Dermis blood vessel endothelial cell (primary cell): ENCODE measurements at places on chromosomes 11 and 22. TPM values are rescaled to one million over a fixed set of nuclear protein-coding genes. Genes with fewer than 3 reads are reported as not detected.

- no peak for DNase-seq
Measured at GRCh38 chr11:103803062-103803461, 233.4 kb upstream of the DDI1 start.

DNA sequence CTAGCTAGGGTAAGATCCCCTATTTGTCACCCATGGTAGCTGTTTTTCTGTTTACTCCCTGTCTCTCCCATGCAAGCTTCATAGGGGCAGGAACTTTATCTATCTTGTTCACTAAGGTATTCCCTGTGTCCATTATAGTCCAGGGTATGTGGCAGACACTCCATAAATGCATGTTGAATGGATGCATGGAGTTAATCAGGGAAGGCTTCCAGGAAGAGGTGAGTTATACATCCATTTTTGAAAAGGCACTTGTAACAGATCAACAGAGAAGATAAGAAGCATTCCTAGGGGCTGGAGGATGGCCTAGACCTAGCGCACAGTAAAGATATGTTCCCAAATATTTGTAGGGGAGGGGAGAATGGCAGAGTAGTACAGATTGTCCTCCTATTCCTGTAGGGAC is 130.3 kb downstream of the BUD13 start:
- no peak for DNase-seq

Gene CCDC157
- 1.5 and 2.2 TPM in 2 replicates for total RNA-seq

Gene SLC6A5
- not detected in 2 replicates for total RNA-seq

DNA sequence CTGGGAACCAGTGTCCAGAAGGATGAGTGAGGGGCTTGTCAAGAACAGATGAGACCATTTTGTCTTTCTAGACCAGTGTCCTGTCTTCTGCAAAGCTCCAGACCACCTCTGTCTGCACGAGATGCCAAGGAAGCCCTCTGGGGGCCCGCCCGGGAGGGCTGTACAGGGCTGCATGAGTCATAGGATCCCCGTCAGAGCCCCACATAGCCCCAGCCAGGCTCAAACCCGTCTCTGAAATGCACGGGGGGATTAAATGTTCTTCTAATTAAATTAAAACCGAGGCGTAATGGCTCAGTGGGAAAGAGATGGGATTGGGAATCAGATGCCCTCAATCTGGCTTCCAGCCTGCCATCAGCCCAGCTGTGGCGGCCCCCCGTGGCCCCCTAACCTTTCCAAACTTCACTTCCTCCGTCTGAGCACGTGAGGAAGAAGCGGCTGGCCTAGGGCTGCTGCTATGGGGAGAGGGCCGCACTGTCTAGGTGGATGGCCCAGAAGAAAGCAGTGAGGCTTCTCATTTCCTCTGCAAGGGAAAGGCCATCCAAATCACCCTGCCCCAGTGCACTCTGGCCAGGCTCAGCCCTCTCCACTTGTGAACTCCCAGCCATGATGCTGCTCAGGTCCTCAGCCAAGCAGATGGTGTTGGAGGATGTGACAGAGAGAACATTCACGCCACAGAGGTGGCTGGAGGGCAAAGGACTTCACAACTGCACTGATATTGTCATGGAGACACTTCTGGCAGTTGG is 32.8 kb downstream of the KCNQ1OT1 start:
- DNase-seq: no peak

Gene WBP2NL
- total RNA-seq: 0.34 TPM in 1 of 2 replicates, not detected in the other

GRCh38 chr22:48035897-48036296 is 1273.4 kb downstream of the TBC1D22A start:
- DNase-seq: no peak

GRCh38 chr11:16883174-16883573 is 131.0 kb downstream of the PLEKHA7 start:
- DNase-seq: peak; percentile 35

- DNase-seq: peak; percentile 65
Measured at GRCh38 chr11:133082841-133083488, 449.3 kb downstream of the OPCML start.

Gene SLC17A6
- not detected in 2 replicates for total RNA-seq

- DNase-seq: no peak
Measured at GRCh38 chr11:133029107-133029506, 503.2 kb downstream of the OPCML start.
